ENCODE measurements at places on chromosomes 2 and 18.

GRCh38 chr2:149877913-149878312 is 290.3 kb upstream of the MMADHC start:
- no peak for DNase-seq

GRCh38 chr2:66272751-66273150 is 162.2 kb upstream of the MEIS1 start:
- DNase-seq: no peak

GRCh38 chr2:152428800-152429582 is 94.0 kb downstream of the FMNL2 start:
- no peak for DNase-seq

DNA sequence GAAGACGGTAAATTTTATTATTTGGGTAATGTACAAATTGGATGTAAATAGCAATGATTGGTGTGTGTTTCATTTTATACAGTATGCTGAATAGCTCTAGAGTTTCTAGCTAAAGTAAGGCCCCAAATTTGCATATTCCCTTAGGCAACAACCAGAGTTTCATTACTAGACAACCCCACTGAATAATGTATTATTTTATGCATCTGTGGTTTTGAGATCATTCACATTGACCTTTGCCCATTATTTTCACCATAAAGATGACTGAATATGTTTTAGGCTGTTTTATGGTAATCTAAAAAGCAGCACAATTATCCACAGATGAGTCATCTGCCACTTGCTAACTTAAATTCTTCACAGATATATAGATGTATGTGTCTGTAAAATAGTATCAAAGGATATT is 44.5 kb upstream of the C2orf74 start:
- DNase-seq: no peak

- DNase-seq: no peak
Observed at GRCh38 chr2:150383587-150383986, 103.9 kb downstream of the RND3 start.

GRCh38 chr2:127680706-127681287 is 5.5 kb upstream of the LIMS2 start:
- DNase-seq: no peak

GRCh38 chr2:214465363-214466146 is 54.7 kb downstream of the VWC2L start:
- DNase-seq: no peak

DNA sequence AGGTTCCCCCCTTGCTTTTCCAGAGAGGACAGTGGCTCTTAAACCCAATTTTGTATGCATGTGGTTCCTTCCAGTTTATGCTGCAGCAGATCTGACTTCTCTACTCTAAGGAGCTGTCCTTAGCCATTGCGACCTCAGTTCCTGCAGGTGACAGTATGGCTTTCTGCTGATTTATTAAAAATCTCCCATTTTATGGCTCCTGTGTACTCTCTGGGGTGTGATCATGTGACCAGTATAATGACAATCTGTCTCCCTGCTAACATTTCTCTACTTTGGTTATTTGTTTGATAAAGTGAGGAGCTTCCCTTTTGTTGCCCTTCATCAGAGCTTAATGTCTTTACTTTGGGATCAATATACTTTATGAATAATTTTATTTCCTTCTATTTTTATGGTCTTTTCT is 148.7 kb upstream of the VRK2 start:
- DNase-seq: no peak

GRCh38 chr2:222656526-222657446 is 894 bp upstream of the FARSB start:
- DNase-seq: no peak
